ENCODE measurements at places on chromosomes 5 and 9.

DNA sequence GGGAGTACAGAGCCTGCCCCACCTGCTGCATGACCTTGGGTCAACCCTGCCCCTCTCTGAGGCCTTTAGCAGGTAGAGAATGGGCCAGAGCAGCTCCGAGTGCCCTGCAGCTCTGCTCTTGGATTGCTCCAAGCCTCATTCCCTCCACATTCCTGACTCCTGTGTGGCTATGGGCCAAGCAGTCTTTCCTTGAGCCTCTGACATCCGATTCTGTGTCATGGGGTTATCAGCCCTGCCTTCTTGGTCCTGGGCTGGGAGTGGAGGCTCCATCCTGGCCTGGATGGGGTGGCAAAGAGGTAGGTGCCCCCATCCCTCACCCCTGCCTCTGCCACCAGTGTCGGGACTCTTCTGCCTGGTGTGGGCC is 13.7 kb downstream of the FPGS start:
- no peak for DNase-seq

- DNase-seq, result no peak
Measured at GRCh38 chr5:133232011-133232410, 180.2 kb downstream of the HSPA4 start.

GRCh38 chr5:149840226-149840825 is 104.3 kb downstream of the PDE6A start:
- DNase-seq, result no peak

DNA sequence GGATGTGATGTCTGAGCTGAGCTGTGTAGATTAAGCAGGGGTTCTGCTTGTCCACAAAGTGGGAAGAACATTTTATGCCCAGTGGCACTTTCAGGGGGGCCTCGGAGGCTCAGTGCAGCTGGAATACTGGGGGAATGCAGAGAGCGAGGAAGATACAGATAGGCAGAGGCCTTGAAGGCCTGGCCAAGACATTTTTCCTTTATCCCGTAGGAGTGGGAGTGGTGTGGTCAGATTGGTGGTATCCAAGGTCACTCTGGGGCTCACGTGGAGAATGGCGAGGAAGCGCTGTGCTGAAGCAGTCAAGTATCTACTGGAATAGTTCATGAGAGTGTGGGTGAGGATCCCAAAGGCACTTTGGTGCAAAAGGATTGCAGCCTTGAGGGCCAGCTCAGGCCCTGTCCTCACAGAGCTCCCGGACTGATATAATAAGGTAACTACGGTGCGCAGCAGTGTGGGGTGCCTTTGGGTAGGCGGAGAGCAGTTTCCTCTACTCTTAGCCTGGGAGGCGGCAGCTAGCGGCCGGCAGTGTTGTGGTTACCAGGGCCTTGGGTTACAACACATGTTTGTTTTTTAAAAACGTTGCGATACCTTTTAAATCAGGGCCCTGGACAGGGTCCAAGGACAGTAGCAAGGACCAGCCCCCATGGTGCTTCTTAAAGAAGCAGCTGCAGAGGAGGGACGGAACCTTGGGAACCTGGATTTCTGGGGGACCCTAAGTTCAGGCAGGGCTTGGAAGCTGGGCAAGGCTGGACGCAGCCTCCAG is 10.8 kb upstream of the CCDC69 start:
- DNase-seq, result no peak

DNA sequence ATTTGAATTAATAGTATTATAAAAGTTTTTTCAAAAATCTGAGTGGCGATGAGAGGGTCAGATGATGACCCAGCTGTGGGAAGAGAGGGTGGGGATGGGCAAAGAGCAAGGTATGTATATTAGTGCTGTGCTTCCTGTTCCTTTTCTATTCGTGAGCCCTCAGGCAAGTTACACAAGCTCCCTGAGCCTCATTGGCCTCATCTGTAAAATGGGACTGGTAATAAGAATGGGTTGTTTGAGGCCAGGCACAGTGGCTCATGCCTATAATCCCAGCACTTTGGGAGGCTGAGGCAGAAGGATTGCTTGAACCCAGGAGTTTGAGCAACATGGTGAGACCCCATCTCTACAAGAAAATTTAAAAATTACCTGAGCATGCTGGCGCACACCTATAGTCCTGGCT is 24.0 kb upstream of the MLANA start:
- no peak for DNase-seq

GRCh38 chr9:132498531-132499210 is 83.7 kb upstream of the BARHL1 start:
- no peak for DNase-seq
